G401 (cell line): ENCODE measurements at places on chromosomes 2 and 18.
A peak's percentile ranks its signal among the peaks of the same experiment; 100 is the strongest.

DNA sequence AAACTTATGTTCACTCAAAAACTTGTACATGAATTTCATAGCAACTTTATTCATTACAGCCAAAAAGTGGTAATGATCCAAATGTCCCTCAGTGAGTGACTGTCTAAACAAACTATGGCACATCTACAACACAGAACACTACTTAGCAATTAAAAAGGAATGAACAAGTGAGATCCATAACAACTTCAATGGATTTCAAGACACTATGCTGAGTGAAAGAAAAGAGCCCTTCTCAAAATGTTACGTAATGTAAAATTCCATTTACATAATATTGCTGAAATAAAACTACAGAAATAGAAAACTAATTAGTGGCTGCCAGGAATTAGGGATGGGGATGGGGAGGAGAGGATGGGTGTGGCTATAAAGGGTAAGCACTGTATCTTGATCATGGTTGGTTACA, 53.6 kb downstream of the DYM start:
- no peak for DNase-seq

- DNase-seq: no peak
Measured at GRCh38 chr2:62192811-62193210, 3.1 kb upstream of the B3GNT2 start.

GRCh38 chr2:111133603-111134002, 12.9 kb downstream of the BCL2L11 start:
- DNase-seq: no peak

GRCh38 chr2:47735136-47735869, 47.6 kb upstream of the MSH6 start:
- peak; percentile 24 for DNase-seq

- no peak for DNase-seq
Measured at GRCh38 chr18:23138471-23138870, 3.2 kb downstream of the CABLES1 start.

DNA sequence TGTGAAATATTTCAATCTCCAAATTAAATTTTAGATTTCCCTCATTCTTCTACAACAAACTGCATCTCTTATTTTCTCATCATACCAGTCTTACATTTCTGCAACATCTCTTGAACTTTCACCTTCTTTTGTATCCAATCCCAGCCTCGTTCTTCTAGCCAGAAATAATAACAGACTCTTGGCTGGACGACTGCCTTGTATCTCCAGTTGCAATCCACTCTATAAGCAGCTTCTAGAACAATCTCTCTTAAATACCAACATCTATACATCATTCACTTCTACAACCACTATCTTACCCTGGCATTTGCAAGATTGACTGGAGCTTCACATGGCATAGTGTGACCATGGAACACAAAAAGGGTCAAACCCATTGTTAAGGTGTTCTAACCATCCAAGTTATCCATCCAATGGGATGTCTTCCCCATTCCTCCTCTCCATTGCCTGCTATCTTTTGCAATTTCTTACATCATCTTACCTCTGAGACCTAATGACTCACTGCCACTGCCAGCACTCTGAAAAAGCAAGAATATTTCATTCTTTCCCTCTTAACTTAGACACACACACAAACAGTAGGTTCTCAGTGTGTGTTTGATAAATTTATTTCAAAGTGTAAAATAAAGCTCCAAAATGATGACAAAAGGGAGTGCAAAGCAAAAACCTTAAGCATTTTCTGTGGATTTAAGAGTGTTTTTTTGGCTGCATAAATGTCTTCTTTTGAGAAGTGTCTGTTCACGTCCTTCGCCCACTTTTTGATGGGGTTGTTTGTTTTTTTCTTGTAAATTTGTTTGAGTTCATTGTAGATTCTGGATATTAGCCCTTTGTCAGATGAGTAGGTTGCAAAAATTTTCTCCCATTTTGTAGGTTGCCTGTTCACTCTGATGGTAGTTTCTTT, 145.6 kb downstream of the METTL4 start:
- no peak for DNase-seq
